ENCODE measurements at places on chromosomes 3 and 15.

GRCh38 chr3:56282341-56282740, 185.9 kb downstream of the ERC2 start:
- DNase-seq, result no peak

DNA sequence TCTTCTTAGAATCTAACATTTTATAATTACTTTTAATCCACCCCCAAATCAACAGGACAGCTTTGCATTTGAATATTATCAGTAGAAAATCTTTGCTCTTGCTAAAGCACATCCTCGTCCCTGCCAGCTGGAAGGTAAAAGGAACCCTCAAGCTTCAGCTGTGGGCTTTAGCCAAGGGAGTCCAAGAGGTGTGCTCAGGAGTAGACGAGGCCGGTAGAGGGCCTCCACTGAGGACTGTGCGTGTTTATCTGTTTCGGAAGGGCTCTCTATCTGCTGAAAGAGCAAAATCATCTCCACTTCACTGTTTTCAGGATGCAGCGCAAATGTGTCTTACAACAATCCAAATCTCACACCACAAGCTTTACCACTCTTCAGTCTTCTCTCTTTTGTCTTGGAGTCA, 257.4 kb upstream of the IL12A start:
- DNase-seq, result no peak

DNA sequence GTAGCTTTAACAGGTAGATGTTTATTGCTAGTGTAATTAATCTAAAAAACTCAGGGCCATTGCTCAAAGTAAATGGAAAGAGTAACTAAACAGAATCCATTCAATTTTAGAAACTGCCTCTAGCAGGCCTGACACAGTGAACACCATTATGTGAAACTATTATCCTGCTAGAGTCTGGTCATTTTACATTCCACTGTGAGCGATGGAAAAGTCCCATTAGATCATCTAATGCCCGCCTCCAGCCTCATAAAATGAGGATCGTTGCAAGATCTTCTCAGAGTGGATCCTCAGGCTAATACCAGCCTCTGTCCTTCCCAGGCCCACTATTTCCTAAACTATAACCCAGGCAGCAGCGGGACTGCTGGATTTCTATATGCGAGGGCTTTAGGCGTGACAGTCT, 107.7 kb downstream of the WDR76 start:
- no peak for DNase-seq

DNA sequence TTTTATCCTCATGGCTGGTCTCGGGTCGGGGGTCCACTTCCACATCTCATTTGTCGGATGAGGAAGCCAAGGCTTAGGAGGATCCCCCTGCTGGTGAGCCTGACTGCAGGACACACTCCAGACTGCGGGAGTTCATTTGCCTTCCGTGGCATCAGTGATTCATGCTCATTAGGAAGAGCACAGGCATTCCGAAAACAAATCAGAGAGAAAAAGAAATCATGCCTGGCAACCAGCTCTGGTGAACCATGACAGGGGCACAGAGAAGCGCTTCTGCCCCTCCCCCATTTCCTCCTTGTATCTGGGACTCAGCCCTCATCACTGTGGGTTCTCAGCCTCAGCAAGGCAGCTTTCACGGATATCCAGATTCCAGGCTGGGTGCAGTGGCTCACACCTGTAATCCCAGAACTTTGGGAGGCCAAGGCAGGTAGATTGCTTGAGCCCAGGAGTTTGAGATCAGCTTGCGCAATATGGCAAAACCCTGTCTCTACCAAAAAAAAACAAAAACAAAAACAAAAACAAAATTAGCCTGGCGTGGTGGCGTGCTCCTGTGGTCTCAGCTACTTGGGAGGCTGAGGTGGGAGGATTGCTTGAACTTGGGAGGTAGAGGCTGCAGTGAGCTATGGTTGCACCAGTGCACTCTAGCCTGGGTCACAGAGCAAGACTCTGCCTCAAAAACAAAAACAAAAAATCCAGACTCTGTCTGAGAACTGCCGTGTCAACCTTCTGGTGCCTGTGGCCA, 28.4 kb downstream of the IRAK2 start:
- peak; percentile 31 for DNase-seq

DNA sequence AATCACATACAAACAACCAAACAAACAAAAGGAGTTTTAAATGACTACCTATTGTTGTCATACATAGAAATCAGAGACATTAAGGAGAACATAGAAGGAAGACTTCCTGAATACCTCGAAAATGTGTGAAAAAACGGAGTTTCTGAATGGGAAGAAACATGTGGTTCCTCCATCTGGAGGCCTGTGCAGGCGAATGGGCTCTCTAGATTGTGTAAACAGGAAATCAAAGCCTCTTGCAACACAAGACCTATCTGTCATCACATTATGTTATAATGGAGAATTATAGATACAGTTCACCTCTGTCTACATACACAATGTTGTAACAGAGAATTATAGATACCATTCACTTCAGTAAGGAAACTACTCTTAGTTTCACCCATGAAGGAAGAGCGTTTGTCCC, 44.1 kb downstream of the RUBCN start:
- DNase-seq, result no peak

- no peak for DNase-seq
Observed at GRCh38 chr3:123276346-123277006, 74.7 kb downstream of the SEC22A start.

- no peak for DNase-seq
Observed at GRCh38 chr15:35728219-35728940, 182.4 kb upstream of the DPH6 start.

GRCh38 chr3:20945892-20946291, 759.9 kb upstream of the SGO1 start:
- DNase-seq, result no peak

GRCh38 chr3:146747928-146748327, 142.8 kb upstream of the PLSCR5 start:
- no peak for DNase-seq

GRCh38 chr3:29582273-29582672, 301.4 kb downstream of the RBMS3 start:
- no peak for DNase-seq

- DNase-seq, result no peak
Observed at GRCh38 chr3:123518892-123519485, 65.9 kb downstream of the HACD2 start.

GRCh38 chr3:172204716-172205115, 165.3 kb downstream of the FNDC3B start:
- no peak for DNase-seq

- DNase-seq, result no peak
Observed at GRCh38 chr3:10548992-10549391, 43.6 kb upstream of the ATP2B2 start.

GRCh38 chr3:133926736-133927539, 31.3 kb upstream of the RAB6B start:
- no peak for DNase-seq

Measured in esophagus squamous epithelium (tissue), 5 donors.